Esophagus squamous epithelium (tissue), 5 donors: ENCODE measurements at places on chromosomes 5 and 9.

- DNase-seq = no peak
These were observed 145.7 kb downstream of the CWC27 start for GRCh38 chr5:64914396-64914795.

DNA sequence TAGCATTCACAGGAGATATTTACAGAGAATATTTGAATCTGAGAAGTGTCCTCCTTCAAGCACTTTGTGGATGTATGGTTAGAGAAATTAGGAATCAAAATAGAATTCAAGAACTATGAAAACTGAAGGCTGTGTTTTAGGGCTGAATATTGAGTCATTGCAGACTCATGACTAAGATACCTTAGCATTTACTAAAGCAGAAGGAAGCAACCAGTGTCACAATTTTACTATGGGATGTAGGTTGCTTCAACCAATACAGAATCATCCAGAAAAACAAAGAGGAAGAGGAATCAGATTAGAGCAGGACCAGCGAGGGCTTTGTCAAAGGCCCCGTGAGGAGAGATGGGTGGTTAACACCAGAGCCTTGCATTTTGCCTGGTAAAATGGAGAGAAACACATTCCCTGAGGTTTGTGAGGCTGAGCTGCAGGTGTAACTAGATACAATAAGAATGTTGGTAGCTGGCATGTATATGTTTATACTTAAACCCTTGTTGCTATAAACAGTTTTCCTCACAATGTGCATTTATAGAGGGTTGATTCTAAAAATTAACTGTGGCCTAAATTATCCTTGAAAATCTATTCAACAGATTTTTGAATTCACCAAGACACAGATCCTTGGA lies 518.1 kb downstream of the AGTPBP1 start:
- no peak for DNase-seq

DNA sequence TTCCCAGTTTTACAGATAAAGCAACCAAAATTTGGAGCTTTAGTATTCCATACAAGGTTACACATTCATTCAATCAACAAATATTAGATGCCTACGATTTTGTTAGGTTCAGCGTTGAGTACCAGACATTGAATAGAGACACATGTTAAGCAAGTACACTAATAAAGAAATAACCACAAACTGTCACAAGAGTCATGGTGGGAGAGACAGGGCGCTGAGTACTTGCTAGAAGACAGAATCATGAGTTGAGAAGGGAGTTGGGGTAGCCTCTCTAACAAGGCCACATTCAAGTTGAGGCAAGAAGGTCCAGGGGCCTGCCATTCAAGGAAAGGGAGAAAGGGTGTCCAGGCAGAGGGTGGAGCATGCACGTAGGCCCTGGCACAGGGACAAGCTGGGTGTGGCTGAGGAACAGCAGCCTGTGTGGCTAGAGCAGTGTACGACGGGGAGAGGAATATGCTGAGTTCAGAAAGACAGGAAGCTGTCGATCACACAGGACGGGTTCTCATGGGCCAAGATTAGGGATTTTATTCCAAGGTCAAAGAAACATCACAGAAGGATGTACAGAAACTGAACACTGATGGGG lies 17.0 kb downstream of the CDK5RAP2 start:
- no peak for DNase-seq

- no peak for DNase-seq
These were observed 490.7 kb downstream of the CDH18 start for GRCh38 chr5:19497229-19497815.

- DNase-seq = no peak
These were observed 38.2 kb downstream of the ETF1 start for GRCh38 chr5:138504799-138505198.
